ENCODE measurements at places on chromosomes 4 and X.

DNA sequence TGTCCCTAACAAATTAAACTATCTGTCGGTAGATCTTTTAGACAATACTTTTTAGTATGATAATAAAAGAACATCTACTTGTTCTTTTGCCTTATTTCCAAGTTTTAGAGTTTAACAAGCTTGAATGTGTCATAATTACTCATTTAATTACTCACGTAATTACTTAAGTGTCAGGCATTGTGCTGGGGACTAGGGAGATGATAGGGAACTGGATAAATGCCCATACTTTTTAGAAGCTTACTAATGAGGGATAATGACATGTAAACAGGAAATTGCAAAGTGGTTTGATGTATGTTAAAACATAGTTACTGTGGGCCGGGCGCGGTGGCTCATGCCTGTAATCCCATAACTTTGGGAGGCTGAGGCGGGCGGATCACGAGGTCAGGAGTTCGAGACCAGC lies 158.3 kb downstream of the DMD start:
- no peak for DNase-seq

GRCh38 chr4:102678695-102679335 lies 82.0 kb downstream of the MANBA start:
- no peak for DNase-seq

DNA sequence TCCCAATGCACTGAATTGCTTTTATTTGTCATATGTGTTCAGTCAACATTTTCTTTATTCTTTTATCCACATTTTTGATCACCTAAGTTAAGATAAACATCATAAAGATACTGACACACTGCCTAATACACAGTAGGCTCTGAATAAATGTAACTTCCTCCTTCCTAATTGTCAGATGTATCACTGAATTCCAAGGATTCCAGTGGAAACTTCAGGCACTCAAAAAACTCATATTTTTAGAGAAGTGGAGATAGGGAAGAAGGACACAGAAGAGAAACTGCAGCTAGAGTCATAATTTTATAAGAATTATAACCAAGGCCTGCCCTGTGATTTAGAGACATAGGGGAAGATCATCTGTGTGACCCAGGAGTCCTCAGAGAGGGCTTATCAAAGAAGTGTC lies 753.3 kb downstream of the ADGRL3 start:
- no peak for DNase-seq

DNA sequence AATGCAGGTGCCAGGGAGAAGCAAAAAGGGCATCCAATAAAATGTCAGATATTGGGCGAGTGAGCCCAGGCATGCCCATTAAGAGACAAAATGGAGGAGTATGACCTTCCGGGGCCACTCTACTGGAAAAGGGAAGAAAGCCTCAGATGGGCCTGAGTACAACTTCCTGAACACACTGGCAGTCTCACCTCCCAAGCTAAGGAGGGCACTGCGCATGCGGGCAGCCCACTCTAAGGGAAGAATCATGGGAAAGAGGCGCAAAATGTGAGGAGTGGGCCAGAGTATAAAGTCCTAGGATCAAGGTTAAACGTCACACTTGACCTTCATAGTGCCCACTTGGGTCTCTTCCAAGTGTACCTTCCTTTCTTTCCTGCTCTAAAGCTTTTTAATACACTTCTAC lies 63.5 kb downstream of the TIGD2 start:
- no peak for DNase-seq

GRCh38 chr4:136800248-136800647 lies 732.0 kb downstream of the PCDH18 start:
- no peak for DNase-seq

- DNase-seq, result no peak
These were observed 5.4 kb upstream of the FATE1 start for GRCh38 chrX:151710457-151710856.

GRCh38 chrX:27966955-27967354 lies 14.3 kb downstream of the DCAF8L1 start:
- DNase-seq, result no peak

- no peak for DNase-seq
These were observed 165.6 kb downstream of the CHIC1 start for GRCh38 chrX:73728602-73729001.

- DNase-seq, result no peak
These were observed 706.6 kb downstream of the PCDH19 start for GRCh38 chrX:99703473-99703872.

DNA sequence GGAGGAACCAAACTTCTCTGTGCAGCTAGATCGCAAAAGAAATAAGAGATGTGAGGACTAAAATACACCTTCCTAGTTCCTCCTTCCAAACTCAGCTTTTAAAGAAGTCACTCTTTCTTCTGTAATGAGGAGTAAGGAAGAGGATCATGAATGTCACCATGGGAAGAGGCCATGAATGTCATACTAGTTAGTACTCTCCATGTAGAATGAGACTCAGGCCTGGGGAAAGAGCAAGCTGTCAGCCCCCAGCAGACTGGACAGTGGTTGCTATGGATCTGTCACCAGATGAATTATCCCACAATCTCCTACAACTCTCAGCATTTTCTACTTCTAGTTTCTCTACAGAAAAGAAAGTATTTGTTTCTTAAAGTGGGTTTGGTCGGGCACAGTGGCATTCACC lies 57.1 kb upstream of the PRDM8 start:
- no peak for DNase-seq

DNA sequence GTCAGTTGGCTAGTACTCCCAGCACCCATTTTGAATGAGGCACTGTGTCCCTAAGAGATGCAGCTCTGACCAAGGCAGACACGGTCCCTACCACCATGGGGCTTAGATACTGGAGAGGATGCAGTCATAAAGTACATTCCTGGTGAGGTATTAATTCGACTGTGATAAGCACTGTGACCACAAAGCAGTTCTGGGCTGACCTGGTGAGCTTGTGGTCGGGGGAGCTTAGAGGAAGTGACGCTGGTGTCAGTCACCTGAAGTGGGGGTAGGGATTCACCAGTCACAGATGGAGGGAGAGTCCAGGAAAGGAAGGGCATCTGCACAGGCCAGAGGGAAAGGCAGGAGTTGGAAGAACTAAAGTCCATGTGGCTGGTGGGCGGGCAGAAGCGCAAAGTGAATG lies 15.8 kb upstream of the CLTRN start:
- no peak for DNase-seq

GRCh38 chr4:121360495-121360894 lies 20.3 kb downstream of the QRFPR start:
- no peak for DNase-seq

GRCh38 chrX:86154553-86154952 lies 6.3 kb downstream of the DACH2 start:
- DNase-seq, result no peak

GRCh38 chr4:84901173-84901572 lies 65.3 kb downstream of the WDFY3 start:
- no peak for DNase-seq

GRCh38 chr4:74768857-74769525 lies 25.3 kb downstream of the BTC start:
- no peak for DNase-seq

DNA sequence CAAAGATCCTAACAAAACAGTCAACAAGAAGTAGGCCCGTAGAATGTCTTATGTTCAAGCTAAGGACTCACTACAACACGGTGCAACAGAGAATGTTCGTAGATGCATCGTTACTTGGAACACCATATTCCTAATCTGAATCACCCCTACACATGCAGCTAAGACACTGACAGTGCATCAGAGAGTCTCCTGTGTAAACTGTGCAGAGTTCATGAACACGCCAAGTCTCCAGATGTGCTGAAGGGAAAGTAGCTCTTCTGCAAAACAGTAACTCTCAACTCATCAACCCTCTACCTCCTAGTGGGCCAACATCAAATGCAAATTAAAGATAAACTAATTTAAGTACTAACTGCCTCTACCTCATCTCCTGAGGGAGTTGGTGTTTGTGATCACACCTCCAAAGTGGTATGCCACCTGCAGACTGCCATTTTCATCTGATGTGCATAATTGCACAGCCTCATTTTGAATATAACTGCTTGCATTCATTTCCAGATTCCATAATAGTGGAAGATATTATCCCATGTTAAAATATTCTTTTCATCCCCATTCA lies 73.5 kb downstream of the MOSPD2 start:
- no peak for DNase-seq

GRCh38 chr4:38204339-38205035 lies 244.3 kb downstream of the PTTG2 start:
- no peak for DNase-seq

- DNase-seq, result no peak
These were observed 38.4 kb downstream of the GPRIN3 start for GRCh38 chr4:89269121-89269666.

DNA sequence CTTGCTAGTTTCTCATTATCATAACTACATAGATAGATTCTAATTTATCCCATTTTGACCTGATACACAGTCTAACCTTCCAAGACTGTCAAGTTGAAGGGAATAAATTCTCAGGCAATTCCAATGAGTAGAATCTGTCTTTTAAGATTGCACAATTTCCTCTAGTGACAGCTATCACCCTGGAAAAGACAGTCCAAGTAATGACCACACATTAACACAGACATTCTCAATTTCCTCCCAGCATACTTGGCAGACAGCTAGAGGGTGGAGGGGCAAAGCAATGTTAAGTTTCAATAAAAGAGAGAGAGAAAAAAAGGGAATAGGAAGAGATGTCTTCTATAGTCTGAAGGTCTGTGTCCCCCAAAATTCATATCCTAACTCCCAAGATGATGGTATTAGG lies 234.7 kb downstream of the LDB2 start:
- no peak for DNase-seq

GRCh38 chr4:145492376-145492775 lies 10.7 kb downstream of the SMAD1 start:
- DNase-seq, result no peak

- no peak for DNase-seq
These were observed 344.5 kb downstream of the BMPR1B start for GRCh38 chr4:95102162-95102790.

DNA sequence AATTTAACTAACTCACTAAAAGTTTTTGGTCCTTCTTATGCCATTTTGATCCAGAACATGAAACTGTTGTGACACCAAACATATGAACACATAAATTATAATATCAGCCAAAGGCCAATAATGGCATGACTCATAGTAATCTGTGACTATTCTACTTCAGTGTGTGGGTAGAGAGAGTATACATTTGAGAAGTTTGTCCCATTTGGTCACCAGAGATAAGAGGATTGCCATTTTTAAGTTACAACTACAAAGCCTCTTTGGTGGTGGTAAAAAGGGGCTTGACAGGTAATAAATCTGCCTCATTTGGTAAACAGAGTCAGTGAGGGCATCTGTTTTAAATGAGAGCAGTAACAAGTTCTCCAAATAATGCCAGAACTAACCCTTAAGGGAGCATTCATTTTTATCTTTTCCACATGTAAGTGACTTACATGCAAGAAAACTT lies 117.9 kb downstream of the TBC1D19 start:
- DNase-seq, result no peak

DNA sequence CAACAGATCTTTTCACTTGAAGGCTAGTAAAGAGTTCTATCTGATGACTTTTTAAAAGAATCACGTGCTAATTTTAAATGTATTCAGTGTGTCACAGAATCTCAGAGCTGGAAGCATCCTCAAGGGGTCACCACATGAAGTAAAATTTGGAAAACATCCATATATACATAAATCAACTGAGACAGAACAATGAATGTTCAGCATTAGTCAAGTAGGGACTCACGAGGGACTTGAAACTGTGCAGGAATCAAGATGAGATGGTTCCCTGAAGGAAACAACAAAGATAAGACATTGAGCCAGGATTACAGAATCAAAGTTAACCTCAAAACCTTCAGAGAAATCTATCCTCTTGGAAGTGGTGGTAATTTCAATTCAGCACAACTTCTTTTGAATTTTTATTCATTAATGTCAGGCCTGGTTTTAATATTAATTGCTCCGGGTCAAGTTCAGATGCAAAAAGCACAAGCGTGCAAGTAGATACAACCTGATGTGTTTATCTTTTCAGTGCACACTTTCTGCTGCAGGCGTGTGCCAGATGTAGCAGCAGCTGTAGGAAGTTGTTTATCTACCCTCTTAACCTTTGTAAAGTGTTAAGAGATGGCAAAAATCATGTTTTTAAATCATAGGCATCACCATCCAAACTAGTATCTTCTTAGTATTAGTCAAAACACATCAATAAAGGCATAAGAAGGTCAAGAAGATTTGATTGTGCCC lies 87.7 kb upstream of the SRD5A3 start:
- no peak for DNase-seq

DNA sequence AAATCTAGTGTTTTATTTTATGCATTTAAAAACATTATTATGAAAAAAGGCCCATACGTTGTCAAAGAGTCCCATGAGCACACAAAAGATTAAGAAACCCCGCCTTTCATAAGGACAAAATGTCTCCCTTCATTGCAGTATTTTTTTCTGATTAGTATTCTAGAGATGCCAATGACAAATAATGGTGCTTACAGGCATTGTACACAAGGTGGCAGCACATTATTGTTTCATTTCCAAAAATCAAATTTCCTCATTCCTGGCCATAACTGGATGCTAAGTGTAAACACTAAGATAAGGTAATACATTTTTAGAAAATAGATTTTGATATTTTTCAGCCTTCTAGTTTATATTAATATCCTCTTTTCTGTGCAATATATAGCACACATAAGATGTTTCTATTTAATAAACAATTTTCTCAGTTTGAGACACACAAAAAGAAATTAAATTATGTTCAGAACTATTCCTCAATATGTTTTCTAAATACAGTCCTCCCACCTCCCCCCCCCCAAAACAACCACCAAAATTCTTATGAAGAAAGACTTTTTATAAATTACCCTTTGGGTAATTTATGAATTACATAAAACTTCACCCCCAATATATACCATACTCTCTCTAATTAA lies 47.7 kb downstream of the TIGD2 start:
- DNase-seq, result peak; percentile 42

DNA sequence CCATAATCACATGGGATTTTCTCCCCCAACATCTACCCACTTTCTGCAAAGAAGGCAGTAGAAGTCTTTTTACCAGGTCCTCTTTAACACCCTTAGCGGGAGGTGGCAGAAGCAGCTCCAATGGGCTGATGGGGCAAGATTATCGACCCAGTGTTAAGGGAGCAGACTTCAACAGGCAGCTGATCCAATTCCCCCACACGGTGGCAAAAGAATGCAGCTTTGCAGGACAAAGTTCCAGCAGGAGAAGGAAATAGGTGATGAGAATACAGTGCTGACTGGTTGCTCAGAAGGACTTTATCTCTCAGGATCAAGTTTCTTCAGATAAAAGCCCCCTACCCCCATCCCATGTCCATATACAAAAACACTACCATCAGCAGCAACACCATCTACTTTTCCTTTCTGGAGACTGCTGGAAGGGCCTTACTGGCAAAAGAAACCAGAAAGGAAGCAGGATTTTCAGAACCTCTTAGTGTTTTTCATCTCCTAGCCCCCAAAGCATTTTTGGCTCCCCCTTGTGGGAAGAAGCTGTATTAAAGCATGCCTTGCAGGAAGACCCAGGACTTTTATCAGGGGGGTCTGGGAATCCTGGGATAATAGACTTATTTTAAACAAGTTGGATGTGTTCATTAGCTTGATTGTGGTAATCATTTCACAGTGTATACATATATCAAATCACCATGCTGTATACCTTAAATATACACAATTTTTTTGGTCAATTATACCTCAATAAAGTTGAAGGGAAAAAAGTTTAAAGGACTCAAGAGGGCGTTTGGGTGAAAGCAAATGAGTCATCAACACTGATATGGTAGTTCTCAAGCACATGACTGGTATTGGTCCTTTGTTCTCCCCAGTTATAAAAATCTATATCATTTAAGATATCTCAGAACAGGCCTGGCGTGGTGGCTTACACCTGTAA lies 146.4 kb downstream of the GPC3 start:
- peak; percentile 7 for DNase-seq

GRCh38 chr4:101967697-101968346 lies 177.3 kb downstream of the BANK1 start:
- DNase-seq, result no peak

Data from CD4-positive, alpha-beta T cell treated with Interleukin-15 for 4 hours (primary cell).